ENCODE measurements at places on chromosomes 6 and 20.

GRCh38 chr6:96059586-96059985 lies 43.8 kb downstream of the FUT9 start:
- DNase-seq: no peak

DNA sequence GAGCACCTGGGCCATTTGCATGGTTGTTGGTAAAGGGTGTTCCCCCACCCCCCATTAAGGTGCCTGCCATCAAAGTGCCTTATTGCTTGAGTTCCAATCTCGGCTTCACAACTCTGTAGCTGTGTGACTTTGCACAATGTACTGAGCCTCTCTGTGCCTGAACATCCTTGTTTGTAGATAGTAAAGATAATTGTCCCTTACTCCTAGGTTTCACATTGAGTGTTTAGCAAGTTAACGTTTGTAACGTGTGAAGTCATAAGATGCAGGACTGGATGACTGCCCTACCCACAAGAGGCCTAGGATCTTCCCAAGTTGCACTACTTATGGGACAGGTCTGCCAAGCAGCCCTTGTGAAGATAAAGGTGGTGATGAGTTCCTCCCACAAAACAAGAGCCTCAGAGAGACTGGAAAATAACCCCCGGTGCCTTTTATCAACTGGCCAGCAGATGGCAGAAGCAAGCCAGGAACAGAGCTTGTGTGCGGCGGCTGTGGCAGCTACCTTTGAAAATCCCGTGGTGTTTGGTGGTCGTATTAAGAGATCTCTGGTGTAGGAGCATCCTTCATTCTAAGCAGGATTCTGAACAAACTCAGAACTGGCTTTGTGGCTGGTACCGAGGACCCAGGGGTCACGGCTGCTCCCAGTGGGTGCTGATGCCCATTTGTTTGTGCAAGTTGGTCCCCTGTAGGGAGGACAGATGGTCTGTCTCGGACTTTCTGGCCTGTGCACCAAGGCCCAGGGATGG lies 99.1 kb downstream of the CDH26 start:
- DNase-seq: peak; percentile 77

DNA sequence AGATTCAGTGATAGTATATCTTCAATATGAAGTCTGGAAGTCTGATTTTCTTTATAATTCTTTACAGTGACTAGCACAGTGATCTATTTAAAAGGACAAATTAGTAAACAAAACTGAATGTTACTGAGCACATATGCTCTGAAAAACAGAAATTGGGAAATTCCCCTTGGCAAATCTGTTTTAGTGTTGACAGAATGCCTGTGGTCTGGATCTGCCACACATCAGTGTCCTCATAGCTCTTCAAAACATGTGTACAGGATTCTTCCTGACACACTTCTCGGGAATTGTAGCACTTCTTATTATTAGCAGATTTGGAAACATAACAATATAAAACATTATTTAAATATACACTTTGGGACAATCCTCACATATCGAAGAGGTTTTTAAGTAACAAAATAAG lies 354.3 kb downstream of the COL12A1 start:
- peak; percentile 85 for DNase-seq

DNA sequence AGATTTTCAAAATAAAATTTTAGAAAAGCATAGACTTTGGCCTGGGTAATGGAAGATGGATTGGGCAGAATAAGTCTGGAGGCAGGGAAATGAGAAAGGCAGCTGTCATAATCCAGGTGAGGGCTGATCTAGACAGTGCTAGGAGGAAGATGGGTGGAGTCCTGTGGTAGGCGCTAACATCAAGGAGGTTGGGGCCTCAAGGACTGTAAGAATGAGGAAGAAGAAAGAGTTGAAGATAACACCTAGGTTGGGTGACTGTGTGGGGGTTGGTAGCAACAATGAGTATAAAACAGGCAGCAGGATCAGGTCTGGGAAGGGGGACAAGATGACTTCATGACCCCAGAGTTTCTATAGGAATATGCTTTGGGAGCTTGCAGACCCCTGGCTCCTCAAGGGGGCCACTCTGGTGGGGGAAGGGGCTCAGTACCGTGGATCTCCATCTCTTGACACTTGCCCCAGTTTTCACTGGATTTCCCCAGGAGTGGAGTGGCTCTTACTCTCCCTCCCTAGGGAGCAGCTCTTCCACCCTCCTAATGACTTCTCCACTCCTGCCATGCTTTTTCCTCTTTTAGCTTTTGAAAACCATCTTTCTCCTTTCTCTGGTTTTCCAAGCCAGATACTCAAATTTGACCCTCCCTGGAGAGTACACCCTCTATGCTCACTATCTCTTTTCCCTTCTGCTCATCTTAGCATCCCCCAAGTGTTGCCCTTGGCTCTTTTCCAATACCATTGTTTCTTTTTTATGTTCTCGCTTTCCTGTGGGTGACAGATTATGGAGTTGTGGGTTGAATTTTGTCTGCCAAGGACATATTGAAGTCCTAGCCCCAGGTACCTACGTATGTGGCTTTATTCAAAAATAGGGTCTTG lies 14.8 kb downstream of the TRIM31 start:
- DNase-seq: no peak
